CD8-positive, alpha-beta memory T cell (primary cell): ENCODE measurements at places on chromosomes 2 and 18. TPM values are rescaled to one million over a fixed set of nuclear protein-coding genes. Genes with fewer than 3 reads are reported as not detected.

DNA sequence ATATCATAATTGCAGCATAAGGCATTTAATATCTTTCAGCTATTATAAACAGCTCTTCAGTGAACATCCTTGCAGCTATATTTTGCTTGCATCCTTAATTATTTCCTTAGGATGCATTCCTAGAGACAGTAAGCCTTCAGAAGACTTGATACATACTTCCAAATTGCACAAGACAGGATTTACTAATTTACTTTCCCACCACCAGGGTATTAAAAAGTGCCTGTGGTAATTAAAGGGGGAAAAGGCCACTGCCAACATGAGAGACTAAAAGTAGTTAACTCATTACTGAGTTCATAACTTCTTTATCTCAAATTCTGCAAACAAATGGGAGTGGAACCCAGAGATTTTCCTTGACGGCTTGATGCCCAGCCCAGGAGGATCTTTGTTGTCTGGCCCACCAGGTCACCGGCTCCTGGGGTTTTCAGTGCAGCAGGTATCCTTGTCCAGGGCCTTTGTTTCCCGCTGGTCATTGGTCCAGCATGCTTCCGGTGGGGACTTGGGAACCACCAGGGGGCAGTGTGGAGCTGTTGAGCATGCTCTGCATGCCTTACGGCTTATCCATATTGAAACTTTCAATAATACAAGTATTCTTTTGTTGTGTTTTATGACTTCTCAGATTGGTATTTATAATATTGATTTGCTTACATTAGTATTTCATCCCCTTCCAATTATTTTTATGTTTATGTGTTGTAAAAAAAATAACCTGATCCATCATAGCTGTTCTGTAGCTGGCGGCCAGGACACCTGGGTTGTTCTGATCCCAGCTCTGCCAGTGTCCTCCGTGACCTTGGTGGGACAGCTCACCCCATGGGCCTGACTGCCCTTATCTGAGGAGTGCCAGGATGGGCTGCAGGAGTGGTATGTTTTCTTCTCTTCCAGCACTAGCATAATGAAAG, 61.4 kb downstream of the TGOLN2 start:
- peak; percentile 77 for DNase-seq

DNA sequence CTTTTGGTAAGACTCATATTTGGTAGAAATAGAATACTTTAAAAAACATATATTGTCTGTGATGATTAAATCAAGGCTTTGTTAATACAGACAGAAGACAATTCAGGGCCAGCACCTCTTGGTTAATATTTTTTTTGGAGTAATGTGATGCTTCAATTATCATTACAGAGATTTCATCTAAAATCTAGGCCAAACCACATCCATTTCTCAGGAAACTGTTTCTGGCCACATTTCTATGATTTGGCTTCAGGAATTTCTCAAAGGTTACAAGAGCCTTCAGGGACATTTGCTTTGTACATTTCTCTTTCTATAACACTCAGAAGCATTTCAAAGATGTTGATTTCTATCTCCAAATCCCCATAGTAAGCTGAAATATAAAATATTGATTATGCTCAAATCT, 614.9 kb downstream of the LRP1B start:
- DNase-seq, result no peak

DNA sequence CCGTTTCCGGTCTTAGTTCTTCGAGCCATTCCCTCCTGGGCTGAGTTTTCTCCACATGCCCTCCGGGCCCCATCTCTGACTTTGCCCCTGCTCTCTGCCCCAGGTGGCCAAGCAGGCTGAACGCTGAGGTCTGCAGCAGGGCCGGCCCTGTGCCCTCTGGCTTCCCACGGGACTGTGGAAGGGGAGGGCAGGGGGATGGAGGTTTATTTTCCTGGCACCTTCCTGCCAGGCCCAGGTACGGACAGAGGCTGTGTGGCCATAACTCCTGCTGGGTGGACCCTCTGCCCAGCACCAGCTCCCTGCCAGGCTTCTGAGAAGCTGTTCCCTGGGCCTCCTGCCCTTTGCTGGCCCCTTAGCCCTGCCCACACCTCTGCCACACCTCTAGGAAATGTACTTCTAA, 164.0 kb downstream of the TFCP2L1 start:
- DNase-seq, result no peak

- DNase-seq, result no peak
Observed at GRCh38 chr2:233486778-233487552, 79.6 kb downstream of the USP40 start.

DNA sequence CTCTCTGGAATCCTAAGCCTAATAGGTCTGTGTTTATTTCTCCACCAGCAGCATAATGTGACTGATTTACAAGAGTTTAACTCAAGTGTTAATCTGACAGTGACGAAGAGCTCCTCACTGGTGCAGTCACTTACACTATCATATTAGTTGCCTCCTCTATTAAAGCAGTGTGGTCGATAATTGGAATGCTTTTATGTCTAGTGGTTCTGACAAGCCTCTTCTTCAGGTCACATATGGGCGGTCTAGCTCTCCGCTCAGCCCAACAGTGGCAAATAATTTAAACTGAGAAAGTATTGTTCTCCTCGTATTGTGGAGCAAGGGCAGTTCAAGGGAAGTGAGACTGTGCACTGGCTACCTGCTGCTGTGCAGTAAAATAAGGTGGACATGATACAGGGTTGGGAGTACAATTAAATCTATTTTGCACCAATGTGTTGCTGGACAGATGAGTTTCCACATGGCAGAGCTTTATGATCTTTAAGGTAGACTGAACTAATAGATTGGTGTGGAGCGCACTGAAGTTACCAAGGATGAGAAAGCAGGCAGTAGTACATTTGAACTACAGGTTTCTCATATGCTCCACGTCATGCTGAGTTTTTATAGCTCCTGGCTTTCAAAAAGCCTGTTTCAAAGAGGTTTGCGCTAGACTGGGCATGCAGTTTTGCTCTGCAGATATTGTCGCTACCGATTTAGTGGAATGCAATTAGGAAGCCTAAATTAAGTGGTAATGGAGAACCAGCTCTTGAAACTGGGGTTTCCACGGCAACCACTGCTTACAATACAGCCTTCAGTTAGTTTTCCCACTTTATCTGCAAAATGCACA, 151.7 kb upstream of the POU3F3 start:
- no peak for DNase-seq

DNA sequence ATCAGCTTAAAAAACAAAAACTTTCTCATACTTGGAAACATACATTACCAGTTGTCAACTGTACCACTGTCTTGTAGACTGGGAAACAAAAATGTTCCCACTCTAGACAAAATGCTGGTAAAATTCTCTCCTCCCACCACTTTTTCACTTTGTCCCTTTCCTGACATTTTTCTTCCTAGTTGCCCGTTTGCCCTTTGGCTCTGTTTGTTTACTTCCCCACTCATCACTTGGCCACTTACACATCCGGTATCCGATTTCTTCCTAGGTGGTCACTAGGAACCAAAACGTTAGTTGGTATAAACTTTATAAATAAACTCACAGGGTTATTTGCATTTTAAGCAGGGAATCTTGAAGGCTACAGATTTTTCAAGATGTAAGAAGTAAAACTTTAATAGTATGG, 84.9 kb downstream of the METTL4 start:
- no peak for DNase-seq

DNA sequence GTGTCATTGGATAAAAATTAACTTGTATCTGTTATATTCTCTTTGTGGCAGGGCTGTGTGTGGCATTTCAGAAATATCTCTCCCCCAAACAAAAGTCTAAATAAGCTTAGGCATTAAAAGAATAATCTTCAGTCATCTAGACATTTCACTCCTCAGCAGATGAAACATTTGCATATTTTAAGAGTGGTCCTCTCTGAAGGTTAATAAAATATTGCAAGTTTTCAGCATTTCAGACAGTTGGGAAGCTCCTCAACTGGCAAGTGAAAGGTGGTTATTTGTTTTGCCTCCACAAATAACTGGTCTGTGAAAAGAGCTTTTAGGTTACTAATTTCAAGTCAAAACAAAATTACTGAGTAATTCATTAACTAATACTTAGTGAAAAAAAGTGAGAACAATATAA, 462.6 kb downstream of the EPHA4 start:
- no peak for DNase-seq

DNA sequence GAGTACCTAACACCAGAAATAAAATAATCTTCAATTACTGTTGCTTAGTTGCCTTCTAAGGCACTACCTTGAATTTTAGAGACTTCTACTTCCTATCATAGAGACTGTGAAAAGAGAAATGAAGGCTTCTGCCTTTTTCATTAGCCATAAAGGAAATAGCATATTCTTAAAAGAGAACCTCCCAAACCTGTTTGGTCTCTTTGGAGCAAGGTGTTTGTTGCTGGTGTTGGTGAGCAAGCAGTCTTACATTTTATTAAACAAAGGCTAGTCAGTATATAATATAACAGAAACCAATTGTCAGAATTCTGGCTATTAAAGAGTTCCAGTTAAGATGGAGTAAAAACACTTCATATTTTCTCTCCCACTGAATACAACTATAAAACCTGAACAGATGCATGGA, 116.4 kb downstream of the TAF4B start:
- no peak for DNase-seq

- DNase-seq, result no peak
Observed at GRCh38 chr2:128552141-128552805, 233.6 kb upstream of the HS6ST1 start.

The COL4A4 gene
- not detected for total RNA-seq

The PDE1A gene
- not detected for total RNA-seq
